ENCODE measurements at places on chromosomes 5 and 9.

GRCh38 chr5:97627272-97627671 is 444.2 kb upstream of the RIOK2 start:
- no peak for DNase-seq
- no peaks in the 10 kb centered on the region for H3K36me3 ChIP-seq
- H3K27me3 ChIP-seq: no peaks in the 10 kb centered on the region
- no peak overlapping the region for H3K27ac ChIP-seq
- H3K4me1 ChIP-seq: no peaks in the 10 kb centered on the region

DNA sequence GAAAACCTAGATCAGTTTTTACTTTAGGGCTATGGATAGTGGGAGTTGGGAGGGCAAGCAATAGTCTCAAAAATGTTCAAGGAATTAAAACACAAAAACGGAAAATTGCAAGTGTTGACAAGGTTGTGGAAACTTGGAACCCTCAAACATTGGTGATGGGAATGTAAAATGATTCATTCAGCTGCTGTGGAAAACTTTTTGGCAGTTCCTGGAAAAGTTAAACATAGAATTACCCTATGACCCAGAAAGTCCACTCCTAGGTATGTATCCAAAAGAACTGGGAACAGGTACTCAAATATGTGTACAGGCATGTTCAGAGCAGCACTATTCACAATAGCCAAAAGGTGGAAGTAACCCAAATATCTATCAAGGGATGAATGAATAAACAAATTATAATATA is 1.2 kb upstream of the MSANTD3 start:
- H3K4me1 ChIP-seq: peaks cover 30% of the 10 kb centered on the region
- DNase-seq: no peak
- peak overlapping the region; percentile 90 for H3K4me3 ChIP-seq
- H3K27ac ChIP-seq: peak overlapping the region; percentile 97
- H3K36me3 ChIP-seq: peaks cover 4% of the 10 kb centered on the region

DNA sequence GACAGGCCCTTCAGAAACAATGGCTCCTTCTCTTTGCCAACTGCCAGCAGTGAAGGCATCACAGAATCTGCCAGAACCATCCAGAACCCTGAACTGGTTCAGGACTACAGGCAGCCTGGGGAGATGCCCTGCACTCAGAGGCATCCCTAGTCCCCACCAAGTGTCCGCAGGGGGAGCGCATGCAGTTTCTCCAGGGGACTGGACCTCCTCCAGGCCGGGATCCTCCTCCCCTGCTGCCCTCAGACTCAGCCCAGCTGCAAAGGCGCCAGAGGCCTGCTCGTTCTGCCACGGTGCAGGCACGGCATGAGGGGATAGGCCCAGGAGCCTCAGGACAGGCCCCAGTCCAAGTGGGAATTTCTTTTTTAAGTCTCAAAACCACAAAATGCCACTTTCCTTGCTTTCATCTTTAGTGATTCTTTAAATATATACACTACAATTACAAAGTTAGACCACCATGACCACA is 72.0 kb downstream of the SEMA4D start:
- no peaks in the 10 kb centered on the region for H3K27me3 ChIP-seq
- H3K36me3 ChIP-seq: no peaks in the 10 kb centered on the region
- no peaks in the 10 kb centered on the region for H3K4me1 ChIP-seq
- no peak overlapping the region for H3K4me3 ChIP-seq
- H3K27ac ChIP-seq: no peak overlapping the region
- DNase-seq: no peak

GRCh38 chr5:180739271-180739670 is 587 bp downstream of the OR2Y1 start:
- H3K4me1 ChIP-seq: no peaks in the 10 kb centered on the region
- H3K4me3 ChIP-seq: no peak overlapping the region
- no peak for DNase-seq
- no peaks in the 10 kb centered on the region for H3K36me3 ChIP-seq

DNA sequence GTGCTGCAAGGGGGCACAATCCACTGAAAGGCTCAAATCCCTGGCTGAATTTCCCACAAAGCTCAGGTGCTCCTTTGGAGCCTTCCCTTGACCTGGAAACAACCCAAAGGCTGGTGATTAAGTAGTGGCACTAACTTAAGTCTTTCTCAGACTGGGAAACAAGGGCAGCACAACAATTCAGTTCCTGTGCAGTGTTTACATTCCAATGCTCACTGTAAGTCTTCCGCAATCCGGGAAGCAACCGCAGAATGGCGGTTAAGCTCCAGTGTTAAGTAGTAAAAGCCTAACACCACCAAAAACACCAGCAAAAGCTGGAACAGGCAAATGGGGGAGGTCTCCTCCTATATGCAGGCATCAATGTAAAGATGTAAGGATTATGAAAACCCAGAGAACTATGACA is 117.2 kb downstream of the TRPM3 start:
- DNase-seq: no peak
- peaks cover 8% of the 10 kb centered on the region for H3K36me3 ChIP-seq
- no peaks in the 10 kb centered on the region for H3K4me1 ChIP-seq

GRCh38 chr9:134502266-134502791 is 139.3 kb upstream of the COL5A1 start:
- H3K27ac ChIP-seq: peak overlapping the region; percentile 96
- no peak overlapping the region for H3K4me3 ChIP-seq
- peaks cover 3% of the 10 kb centered on the region for H3K27me3 ChIP-seq
- no peaks in the 10 kb centered on the region for H3K36me3 ChIP-seq

DNA sequence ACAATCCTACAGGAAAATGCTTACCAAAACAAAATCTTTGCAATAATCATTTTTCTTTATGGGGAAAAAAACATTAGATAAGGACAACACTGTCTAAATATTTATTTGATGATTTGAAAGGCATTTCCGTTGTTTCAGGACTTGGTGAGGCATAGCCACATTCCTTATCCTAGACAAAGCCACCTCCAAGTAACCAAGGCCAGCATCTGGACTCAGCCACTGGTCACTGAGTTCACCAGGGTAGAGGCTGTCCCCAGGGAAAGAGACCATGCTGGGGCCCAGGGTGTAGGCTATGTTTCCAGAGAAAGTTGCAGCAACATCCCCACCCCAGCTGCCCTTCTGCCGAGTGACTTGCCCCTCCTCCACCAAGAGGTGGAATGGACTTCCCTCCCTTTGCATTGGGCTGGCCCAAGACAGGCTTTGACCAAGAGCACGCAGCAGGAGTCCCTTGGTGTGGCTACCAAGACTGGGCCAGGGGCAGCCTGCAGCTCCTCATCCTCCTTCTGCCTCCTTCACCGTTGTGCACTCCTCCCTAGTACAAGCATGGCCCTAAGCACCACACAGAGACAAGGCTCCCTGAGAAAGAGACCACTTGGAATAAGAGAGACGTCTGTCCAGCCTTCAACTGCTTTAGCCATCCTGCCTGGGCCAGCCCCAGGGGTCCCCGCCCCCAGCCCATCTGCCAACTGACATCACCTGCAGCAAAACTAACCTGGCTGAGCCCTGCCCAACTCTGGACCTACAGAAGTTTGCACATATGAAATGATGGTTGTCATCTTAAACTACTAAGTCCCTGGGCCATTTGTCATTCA is 68.1 kb upstream of the SPIN1 start:
- H3K4me3 ChIP-seq: no peak overlapping the region
- H3K4me1 ChIP-seq: peaks cover 9% of the 10 kb centered on the region
- H3K27ac ChIP-seq: no peak overlapping the region
- no peaks in the 10 kb centered on the region for H3K36me3 ChIP-seq

DNA sequence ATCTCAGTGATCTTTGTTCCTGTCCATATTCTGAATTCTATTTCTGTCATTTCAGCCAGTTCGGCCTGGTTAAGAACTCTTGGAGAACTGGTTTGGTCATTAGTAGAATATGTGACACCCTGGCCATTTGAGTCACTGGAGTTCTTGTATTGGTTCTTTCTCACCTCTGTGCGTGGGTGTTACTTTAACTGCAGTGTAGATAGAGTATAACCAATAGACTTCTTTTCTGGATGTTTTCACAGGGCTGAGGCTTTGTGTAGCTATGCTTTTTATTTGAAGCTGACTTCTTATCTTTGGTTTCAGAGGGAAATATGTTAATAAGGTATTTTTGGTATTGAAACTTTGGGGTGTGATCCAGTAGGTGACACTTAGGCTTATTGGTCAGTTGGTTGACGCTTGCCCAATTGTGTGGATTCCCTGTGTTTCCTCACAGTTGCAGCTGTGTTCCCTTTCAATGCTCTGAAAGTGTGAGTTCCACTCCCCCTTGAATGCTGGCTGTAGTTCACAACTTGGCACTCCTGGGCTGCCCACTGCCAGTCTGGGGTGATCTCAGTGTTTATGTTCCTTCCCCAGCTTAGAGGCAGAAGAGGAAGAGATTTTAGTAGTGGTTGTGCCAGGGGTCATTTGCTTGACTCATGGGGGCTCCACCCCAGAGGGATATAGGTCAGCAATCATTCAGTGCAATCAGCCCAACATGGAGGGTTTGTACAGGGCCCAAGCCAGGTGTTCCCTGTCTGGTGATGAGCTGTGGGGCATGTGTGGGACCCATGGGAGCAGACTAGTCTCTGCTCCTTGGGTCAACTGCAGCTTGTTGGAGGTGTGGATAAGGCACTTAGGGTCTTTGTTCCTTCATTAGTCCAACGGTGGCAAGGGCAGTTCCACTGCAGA is 34.9 kb upstream of the TEK start:
- no peaks in the 10 kb centered on the region for H3K27me3 ChIP-seq
- H3K4me1 ChIP-seq: no peaks in the 10 kb centered on the region
- peaks cover 28% of the 10 kb centered on the region for H3K36me3 ChIP-seq
- DNase-seq: no peak
- H3K4me3 ChIP-seq: no peak overlapping the region

GRCh38 chr5:96008987-96009647 is 47.5 kb upstream of the ELL2 start:
- H3K4me3 ChIP-seq: no peak overlapping the region
- no peaks in the 10 kb centered on the region for H3K27me3 ChIP-seq

GRCh38 chr9:131235480-131235851 is 40.8 kb downstream of the FAM78A start:
- no peak for DNase-seq
- no peak overlapping the region for H3K27ac ChIP-seq
- peaks cover 24% of the 10 kb centered on the region for H3K36me3 ChIP-seq
- no peak overlapping the region for H3K4me3 ChIP-seq
- H3K27me3 ChIP-seq: no peaks in the 10 kb centered on the region

GRCh38 chr5:123450114-123450513 is 26.9 kb upstream of the CEP120 start:
- no peaks in the 10 kb centered on the region for H3K27me3 ChIP-seq
- DNase-seq: no peak
- H3K27ac ChIP-seq: peak overlapping the region; percentile 70
- H3K36me3 ChIP-seq: no peaks in the 10 kb centered on the region
- peaks cover 32% of the 10 kb centered on the region for H3K4me1 ChIP-seq
- H3K4me3 ChIP-seq: no peak overlapping the region

DNA sequence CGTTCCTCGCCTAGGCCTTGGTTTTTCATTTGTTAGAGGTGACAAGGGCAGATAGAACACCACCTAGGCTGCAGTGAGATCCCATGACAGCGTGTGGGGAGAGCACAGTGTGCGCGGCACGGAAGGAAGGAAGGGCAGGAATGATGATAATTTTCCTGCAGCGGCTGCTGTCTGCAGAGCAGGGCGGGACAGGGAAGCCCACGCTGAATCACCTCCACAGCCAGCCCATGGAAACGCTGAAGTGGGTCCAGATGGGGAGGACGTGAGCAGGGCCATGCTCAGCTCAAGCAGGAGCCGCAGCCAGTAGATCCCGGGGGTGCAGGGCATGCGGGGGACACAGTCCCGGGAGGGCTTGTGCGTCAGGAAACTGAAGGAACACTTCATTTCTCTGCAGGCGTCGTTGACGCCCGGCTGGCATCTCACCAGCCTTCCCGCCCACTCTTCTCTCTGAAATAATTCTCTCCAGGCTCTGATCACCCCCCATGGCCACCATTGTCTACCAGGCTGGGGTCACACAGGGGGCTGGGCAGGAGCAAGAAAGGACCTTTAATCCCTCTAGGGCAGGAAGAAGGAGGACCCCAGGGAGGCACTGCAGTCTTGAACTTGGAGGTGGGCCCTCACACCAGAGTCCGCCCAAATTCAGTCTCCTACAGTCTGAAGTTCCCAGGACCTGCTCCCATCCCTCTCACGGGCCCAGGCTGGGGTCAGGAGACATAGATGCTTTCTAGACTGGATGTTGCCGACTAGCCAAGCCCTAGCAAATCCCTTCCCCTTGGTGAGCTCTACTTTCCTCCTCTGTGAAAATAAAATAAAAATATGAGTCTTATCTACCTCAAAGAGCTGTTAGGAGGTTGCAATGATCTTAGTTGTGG is 20.9 kb upstream of the SYNPO start:
- no peak for DNase-seq
- peaks cover 55% of the 10 kb centered on the region for H3K4me1 ChIP-seq
- no peaks in the 10 kb centered on the region for H3K36me3 ChIP-seq
- H3K27ac ChIP-seq: peak overlapping the region; percentile 54
- no peak overlapping the region for H3K4me3 ChIP-seq

DNA sequence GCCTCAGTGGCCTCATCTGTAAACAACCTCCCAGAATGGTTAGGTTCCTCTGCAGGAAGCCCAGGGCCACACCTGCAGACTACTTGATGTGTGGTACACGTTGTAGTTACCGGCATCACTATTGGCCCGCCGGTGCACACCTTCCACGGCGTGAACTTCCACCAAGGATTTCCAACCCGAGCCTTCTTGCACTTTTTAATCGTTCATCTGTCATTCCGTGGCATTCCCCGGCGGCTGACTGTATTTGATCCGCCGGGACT is 5.3 kb upstream of the TRIM41 start:
- DNase-seq: no peak
- H3K4me1 ChIP-seq: peaks cover 17% of the 10 kb centered on the region
- H3K4me3 ChIP-seq: peak overlapping the region; percentile 80

GRCh38 chr5:178590141-178590923 is at the start of gene COL23A1:
Gene COL23A1, minus strand, starts transcription at chr5:178590393.
- H3K36me3 ChIP-seq: peaks cover 22% of the 10 kb centered on the region
- H3K27me3 ChIP-seq: peaks cover 30% of the 10 kb centered on the region
- H3K4me1 ChIP-seq: peaks cover 38% of the 10 kb centered on the region
- peak within 1 kb of the TSS; percentile 37 for H3K27ac ChIP-seq
- peak; percentile 73 for DNase-seq
- peak within 1 kb of the TSS; percentile 78 for H3K4me3 ChIP-seq

DNA sequence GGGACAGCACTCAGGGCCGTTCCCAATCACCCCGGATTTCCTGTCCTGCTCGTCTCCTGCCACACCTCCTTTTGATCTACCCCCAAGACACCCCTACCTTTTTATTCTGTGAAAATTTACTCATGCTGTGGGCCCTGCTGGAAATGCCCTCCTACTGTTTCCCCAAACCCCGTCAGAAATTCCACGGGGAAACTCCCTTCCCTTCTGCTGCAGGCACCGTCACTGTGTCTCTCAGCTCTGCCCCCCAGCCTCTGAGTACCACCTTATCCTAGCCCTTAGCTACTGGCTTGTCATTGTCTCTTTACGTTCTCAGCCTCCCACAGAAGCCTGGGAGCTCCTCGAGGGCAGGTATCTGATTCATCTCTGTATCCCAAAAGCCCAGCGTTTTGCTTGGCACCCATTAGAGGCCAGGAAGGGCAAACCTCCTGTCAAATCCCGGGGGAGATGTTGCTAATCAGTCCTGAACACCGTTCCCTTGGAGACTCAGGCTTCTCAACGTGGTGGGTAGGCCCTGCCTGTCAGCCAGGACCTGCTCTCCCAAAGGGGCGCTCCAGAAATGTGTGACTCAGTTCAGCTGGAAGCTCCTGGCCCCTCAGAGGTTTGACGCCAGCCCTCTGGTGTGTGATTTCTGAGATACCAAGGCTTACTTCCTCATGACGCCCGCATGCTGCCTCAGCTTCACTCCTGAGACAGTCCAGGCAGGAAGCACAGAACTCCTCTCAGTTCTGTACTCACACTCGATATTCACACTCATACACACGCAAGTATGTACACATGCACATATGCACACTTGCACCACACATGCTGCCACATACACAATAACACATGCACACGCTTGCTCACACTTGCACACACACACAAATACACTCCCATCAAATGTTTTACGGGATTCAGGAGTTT is 50.7 kb upstream of the GRHPR start:
- H3K27ac ChIP-seq: no peak overlapping the region
- H3K4me1 ChIP-seq: peaks cover 5% of the 10 kb centered on the region
- no peak overlapping the region for H3K4me3 ChIP-seq
- no peaks in the 10 kb centered on the region for H3K36me3 ChIP-seq
